NCI-H187 (cell line): ENCODE measurements at places on chromosomes 4 and X.

DNA sequence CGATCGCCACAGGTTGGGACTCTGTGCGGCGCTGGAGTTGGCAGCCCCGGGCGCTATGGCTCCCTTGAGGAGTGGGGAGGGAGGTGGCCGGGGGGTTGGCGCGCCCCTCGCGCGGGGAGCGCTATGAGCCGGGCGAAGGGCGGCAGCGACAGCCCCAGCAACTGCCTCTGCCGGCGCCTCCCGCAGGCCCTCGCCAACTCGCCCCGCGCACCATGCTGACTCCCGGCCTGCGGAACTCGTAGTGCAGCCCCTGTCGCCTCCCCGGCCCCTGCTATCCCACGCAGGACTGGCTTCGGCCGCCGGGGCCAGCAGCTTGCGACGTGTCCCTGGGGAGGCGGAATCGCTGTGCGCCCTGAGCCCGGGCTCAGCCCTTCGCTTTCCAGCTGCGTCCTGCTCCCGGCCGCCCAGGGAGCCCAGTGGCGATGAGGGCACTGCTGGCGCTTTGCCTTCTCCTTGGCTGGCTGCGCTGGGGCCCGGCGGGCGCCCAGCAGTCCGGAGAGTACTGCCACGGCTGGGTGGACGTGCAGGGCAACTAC lies 415 bp downstream of the SHISA3 start:
- DNase-seq: no peak

GRCh38 chr4:81631958-81632441 lies 160.3 kb upstream of the RASGEF1B start:
- no peak for DNase-seq

DNA sequence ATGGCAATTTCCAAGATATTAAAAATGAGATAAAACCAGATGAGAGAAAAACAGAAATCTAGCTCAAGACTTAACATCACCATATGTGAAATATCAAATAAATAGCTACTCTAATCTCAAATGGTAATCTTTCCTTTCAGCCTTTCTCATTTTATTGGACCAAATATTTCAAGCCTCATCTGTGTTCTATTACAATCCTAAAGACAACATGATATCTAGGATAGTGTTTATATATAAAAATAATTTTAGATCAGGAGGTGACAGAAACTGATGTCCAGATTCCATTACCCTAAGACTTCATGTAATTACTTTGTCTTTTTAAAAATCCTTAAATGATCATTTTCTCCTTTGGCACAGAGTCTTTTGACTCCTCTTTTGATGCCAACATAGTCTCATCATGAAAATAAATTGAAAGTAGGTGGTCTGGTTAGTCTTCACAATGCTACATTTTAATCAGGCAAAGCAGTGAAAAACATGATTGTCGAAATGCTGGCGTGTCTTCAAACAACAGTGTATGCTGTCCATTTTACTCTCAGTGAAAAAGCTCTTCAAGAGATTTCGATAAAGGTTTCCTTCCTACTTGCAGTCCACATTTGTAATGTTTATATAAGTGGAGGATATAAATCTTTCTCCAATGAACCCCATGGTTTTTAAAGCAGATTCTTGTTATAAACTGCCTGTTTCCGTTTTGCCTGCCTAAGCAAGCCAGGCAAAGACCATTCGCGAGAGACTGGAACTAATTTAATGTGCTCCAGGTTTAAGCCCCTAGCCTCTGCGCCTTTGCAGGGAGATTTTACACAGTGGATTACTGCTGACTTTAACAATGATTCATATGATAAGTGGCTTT lies 169.8 kb downstream of the SCFD2 start:
- no peak for DNase-seq

DNA sequence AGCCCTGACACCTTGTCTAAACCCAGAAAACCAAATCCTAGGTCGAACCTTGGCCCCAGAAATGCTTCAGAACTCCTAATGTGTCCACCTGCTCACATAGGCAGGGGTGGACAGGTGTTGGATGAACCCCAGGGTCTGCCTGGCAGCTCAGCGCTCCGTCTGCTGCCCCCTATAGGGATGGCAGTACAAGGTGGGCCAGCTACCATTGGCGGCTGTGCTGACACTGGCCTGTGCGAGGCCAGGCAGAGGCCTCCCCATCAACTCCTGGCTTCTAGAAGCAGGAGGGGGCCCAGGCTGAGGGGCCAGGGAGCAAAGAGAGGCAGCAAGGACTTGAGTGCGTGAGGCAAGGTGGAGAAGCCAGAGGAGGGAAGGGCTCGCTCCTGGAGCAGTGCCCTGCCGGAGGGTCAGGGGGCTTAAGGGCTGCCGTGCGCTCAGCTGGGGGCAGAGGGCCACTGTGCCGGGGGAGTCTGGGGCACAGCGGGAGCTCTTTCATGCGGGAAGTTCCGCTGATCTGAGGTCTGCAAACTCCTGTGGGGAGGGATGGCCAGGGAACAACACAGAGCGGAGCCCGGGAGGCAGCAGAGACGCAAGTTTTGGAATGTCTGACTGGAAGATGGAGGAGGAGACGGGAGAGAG lies 20.6 kb downstream of the CCNQ start:
- no peak for DNase-seq

DNA sequence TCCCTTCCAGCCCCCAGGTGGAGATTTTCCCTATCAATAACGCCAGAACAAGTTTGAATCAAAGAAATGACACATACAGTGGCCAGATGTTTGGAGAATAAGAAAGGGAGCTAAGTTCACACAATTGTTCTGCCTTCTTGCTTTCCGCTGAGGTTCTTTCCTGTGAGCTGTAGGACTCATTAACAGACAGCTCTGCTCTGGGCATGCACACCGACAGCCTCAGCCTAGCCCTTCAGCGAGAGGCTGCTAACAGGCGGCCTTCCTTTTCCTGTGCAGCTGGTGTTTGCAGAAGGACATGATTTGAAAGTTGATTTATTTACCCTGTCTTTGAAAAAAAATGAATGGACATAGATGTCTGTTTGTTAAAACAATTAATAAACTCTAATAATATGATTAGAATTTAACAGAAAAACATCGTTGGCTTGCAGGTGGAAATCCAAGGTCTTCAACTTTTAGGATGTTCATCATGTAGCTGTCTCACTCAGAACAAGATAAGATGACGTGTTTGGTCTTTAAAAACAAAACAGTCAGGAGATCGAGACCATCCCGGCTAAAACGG lies 183.3 kb downstream of the KDR start:
- no peak for DNase-seq

- DNase-seq: no peak
These were observed 236.0 kb upstream of the SLIT2 start for GRCh38 chr4:20015636-20016224.

GRCh38 chr4:170949084-170949483 lies 859.3 kb upstream of the AADAT start:
- DNase-seq: no peak

DNA sequence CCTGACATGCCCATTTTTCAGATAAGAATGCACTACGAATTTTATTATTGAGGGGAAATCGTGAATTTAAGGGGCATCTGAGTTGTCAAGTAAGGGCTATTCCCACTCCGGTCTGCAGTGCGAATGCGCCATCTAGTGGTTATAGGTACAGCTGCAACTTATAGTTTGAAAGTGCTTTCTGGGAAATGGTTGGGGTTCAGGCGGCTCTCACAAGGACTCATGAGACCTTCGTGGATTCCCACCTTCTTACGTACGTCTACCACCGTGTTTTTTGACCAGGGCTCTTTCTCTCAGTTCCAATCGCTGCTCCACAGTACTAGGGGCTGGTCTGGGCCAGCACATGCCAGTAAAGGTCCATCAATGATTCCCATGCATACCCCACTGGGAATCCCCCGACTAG lies 12.3 kb downstream of the MSL3 start:
- peak; percentile 10 for DNase-seq

GRCh38 chrX:100408713-100409609 lies 1.1 kb downstream of the PCDH19 start:
- DNase-seq: no peak

- no peak for DNase-seq
These were observed 102.4 kb upstream of the DCAF12L1 start for GRCh38 chrX:126655061-126655460.

- DNase-seq: peak; percentile 53
These were observed 59.3 kb upstream of the HS3ST1 start for GRCh38 chr4:11487868-11488544.

DNA sequence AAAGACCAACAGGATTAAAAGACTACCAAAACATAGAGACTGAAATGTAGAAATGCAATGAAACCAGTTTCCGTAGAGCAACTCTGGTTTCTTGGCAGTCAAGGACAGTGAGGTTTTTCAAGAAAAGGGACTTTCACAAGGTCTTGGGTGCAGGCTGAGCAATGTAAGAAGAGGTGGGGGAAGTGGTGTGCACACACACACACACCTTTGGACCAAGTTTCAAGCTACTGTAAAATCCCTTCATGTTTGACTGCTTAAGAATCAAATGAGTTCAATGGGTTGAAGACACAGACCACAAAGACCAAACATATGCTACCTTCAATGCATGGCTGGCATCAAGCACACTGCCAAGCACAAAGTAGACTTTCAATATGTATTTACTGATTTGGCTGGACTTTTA lies 17.8 kb upstream of the MCF2 start:
- no peak for DNase-seq

DNA sequence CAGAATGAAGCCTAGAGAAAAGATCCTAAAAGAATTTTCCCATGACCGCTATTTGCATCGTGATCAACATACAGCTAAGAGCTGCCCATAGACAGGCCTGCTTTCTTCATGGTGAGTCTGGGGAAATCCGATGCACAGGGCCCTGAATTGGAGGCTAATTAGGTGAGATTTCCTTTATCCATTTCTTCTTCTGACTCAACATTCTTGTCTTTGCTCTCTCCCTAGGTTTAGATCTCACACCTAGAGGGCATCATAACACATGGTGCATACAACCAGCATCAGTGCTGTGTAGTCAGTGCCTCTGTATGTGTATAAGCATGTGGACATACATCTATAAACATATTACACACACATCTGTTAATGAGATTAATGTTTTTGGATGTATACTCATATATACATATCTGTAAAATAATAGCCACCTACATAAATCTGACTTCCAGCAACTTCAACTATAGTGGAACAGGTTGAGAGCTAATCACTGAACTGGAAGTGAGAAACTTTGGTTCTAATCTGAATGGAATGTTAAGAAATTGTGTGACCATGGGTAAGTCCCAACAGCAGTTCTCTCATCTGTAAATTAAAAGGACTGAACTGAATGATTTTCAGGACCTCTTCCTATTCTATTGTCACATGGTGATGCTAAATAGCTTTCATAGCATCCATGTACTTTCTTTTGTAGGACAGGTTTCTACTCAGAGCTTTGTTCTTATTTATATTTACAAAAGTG lies 17.5 kb downstream of the GATB start:
- no peak for DNase-seq

- no peak for DNase-seq
These were observed 368.4 kb downstream of the RPA4 start for GRCh38 chrX:97252111-97252510.

- DNase-seq: no peak
These were observed 2.1 kb upstream of the CCNG2 start for GRCh38 chr4:77154761-77155499.

- DNase-seq: no peak
These were observed 532 bp downstream of the RPS4X start for GRCh38 chrX:72276478-72276953.

DNA sequence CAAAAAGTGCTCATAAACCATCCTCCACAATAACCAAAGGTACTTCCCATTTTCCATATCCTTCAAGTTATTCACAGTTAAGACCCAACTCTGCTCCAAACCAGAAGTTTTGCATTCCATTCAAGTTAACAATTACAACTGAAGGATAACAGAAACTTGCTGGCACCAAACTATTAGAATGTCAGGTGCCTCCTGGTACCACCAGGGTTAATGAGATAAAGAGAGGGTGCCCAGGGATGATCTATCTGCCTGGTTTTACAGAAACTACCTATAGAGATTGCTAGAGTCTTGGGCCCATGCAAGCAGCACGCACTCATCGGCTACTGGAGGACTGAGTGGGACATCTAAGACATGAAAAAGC lies 114.6 kb downstream of the RBM47 start:
- no peak for DNase-seq

DNA sequence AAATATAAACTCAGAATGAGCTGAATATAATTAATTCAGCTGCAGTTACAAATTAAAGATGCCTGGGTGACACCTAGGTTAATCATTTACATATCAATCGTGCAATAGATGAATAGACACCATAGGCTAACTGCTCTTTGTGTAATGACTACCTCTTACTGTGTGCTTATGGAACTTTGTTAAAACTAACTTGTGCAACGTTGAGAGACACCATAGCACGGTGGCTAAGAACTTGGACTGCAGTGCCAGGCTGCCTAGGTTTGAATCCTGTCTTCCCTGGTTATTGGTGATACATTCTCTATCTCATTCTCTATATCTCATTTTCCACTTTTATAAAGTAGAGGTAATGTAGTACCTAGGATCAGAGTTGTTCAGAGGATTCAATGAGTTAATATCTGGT lies 46.9 kb downstream of the SMAD1 start:
- DNase-seq: no peak

- DNase-seq: no peak
These were observed 1639.0 kb upstream of the IGFBP7 start for GRCh38 chr4:58749206-58749605.

DNA sequence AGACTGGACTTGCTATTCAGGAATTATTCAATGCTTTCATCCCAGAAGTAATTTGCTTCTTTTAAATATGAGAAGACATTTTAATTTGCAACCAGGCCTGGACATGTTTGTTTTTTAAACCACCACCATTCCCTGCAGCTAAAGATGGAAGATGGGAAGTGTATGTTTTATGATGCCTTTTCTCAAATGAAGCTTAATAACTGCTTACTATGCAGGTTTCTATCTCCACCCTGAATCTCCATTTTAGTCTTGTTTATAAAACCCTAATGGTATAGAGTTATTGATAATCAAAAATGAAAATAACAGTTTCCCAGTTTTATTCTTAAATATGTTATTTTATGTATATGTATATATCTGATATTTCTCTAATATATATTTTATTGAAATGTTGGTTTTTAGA lies 418.9 kb downstream of the C4orf33 start:
- DNase-seq: no peak

- DNase-seq: no peak
These were observed 128.5 kb upstream of the ARX start for GRCh38 chrX:25144043-25144940.

DNA sequence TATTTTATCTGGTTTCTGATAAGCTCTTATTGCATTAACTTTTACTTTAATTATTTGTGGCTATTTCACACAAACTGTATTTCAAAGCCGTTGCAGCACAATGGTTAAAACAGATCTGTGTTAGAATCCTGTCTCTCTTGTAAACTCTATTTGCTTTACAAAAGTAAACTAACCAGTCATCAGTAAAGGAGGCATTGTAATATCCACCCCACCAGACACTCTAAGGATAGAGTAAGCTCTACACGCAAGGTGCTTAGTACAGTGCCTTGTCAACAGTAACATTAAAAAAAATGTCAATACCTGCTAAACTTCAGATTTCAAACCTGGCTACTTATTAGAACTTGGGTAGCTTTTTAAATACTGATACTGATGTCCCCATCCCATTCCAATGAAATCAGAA lies 228.4 kb downstream of the RCHY1 start:
- no peak for DNase-seq

GRCh38 chrX:9071031-9071650 lies 37.2 kb upstream of the FAM9B start:
- no peak for DNase-seq
